ENCODE measurements at places on chromosomes 1 and 21. TPM values are rescaled to one million over a fixed set of nuclear protein-coding genes. Genes with fewer than 3 reads are reported as not detected.

Gene DNM3
- 1.1 TPM for total RNA-seq

Gene UBE2U
- total RNA-seq, result 2.7 TPM

Gene FCMR
- 1.8 TPM for total RNA-seq

Gene DPT
- 74.1 TPM for total RNA-seq

Gene CLIC6
- total RNA-seq, result 15.7 TPM

Gene C8B
- total RNA-seq, result not detected

Gene ERVH48-1
- total RNA-seq, result not detected

Gene NKAIN1
- not detected for total RNA-seq
